ENCODE measurements at places on chromosomes 6 and 20. TPM values are rescaled to one million over a fixed set of nuclear protein-coding genes. Genes with fewer than 3 reads are reported as not detected.

GRCh38 chr20:40304119-40304613 is 384.9 kb downstream of the MAFB start:
- no peak for DNase-seq

GRCh38 chr6:154951345-154952200 is 43.5 kb upstream of the TIAM2 start:
- DNase-seq = no peak

DNA sequence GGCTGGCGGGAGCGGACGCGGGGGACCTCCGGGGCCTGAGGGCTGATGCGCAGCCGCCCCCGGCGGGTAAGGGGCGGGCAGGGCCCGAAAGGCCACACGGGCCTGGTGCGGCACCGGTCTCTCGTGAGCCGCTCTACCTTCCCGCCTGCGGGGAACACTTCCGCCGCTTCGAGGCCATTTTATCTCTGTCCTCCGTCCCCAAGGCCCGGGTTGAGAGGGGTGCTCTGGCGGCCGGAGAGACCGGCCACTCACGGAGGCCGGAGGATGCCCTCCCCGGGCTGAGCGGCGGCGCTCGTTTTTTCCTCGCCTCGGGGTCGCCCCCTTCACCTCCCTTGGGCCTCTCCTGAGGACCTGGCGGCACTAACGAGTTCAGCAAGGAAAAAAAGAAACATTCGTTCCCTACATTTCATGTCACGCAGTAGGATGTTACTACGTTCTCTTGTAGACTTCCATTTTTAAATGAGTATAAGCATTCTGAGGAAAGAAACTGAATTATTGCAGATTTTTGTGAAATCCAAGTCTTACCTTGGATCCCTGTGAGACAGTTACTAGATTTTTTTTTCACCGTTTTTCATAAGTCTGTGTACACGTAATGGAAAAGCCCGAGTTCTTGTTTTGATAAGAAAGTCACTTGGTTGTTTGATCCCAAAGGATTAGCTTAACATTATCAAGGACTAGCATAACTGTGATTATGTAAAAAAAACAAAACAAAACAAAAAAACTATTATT is 575 bp downstream of the WTAP start:
- peak; percentile 56 for DNase-seq

DNA sequence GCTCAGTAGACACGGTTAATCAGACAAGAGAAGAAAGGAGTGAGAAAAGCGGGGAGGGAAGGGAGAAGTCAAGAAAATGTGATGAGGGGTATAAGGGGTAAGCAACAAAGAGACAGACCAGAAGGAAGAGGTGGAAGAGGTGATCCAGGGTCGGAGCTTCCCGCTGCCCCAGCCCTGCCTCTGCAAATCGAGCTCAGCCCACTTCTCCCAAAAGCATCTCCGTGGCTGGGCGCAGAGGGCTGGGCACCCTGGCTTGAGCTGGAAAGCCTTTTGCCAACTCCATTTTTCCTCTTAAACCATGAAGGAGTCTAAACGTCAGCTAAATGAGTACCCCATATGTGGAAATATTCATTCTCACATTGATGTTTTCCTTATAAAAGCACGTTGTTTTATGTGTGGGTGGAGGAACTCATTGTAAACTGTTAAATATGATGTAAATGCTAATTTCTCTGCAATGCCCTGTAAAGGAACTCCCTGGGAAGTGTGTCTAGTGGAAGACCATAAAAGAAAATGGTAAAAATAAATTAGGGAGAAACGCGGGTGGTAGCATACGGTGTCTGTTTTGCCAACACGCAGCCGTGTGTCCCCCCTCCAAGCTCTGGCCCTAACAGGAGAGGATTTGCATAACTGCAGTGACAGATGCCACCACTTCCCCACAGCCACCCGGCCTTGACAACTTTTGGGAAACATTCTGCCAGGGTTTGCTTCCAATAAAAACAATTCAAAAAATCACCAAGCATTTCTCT is 55.2 kb upstream of the MAFB start:
- no peak for DNase-seq

- DNase-seq = no peak
Measured at GRCh38 chr20:44110816-44111568, 76.0 kb downstream of the JPH2 start.

SALL4 gene
- 0.14 TPM for total RNA-seq

POU3F2 gene
- not detected for total RNA-seq

CDKN1A gene
- 189 TPM for total RNA-seq

All from dermis blood vessel endothelial cell (primary cell).